ENCODE measurements at places on chromosomes 4 and X.

- DNase-seq: peak; percentile 36
These were observed 149.3 kb downstream of the SOWAHB start for GRCh38 chr4:76748649-76749048.

DNA sequence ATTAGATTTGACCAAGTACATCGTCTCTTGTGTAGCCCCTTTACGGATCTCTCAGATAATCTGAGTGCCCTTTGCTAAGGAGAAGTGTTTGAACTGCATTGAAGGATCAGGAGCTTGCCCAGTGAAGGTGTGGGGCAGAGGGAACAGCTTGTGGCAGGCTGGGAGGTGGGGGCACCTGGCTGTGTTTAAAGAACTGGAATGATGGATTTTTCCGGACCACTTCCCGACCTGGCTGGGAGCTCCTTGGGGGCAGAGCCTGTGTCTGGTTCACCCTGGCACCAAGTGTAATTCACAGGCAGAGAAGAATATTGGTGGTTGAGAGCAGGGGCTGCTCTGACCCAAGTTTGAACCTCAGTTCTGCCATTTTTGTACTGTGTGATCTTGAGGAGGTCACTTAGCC is 18.5 kb downstream of the TBC1D14 start:
- DNase-seq: no peak

DNA sequence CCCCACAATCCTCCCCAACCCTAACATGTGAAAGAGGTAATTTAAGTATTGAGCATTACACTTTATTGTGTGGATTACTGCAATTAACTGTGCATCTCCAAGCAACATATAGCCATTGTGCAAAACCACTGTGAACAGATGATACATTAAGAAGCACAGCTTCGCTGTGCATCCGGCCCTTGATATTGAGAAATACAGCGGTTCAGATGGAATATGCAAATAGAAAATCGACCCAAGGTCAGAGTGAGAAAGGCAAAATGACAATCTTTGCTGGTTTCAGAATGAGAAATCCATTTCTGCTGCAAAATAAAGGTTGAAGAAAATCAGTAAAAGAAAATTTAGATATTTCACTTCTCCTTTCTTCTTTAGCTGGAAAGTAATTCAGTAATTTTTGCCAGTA is 805.9 kb upstream of the GRID2 start:
- no peak for DNase-seq

- DNase-seq: no peak
These were observed 607.1 kb downstream of the PCDH18 start for GRCh38 chr4:136925203-136925602.

GRCh38 chr4:82975792-82976191 is 34.8 kb downstream of the LIN54 start:
- DNase-seq: no peak

DNA sequence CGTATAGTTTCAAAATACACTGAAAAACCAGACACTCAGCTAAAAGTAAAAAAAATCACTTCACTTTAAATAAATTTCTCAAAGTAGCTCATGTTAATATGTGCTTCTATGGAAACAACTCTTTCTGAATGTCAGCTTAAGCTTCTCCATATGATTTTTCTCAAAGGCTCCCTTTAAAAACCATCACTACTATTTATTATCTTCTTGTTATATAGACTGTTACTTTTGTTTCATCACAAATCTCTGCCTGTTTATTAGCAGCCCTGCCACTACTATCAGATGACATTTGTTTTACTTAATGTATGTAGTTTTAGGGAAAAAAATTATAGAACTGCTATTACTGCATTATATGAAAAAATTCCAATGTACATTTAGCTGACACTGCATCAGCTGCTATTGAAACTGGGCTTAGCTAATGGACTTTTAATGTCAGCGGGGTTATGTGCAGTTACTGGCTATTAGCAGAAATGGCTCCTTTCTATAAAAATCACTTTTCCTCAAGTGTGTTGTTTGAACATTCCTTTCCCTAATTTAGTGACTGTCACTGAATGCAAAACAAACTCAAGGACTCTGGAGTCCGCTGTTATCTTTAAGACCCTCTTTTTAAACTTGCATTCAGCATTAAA is 10.8 kb downstream of the UNC5C start:
- DNase-seq: no peak

GRCh38 chr4:66613591-66613990 is 931.7 kb downstream of the CENPC start:
- DNase-seq: no peak

- no peak for DNase-seq
These were observed 174.8 kb upstream of the GLRA2 start for GRCh38 chrX:14354521-14354920.

DNA sequence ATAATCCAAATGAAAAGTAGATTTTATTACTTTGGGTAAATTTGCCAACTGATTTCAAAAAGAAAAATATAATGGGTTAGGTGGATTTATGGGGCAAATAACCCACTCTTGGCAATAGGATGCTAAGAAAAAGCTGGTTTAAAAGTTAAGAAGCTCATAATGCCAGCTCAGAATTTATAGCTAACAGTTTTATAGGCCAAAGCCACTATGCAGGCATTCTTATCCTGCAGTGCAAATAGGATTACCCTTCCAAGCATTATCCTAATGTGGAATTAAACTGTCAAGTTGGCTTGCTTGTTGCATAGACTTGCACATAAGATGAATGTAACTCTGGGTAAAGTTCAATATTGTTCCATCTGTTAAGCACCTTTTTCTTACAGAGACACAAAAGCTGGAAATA is 703.0 kb downstream of the PCDH18 start:
- no peak for DNase-seq

DNA sequence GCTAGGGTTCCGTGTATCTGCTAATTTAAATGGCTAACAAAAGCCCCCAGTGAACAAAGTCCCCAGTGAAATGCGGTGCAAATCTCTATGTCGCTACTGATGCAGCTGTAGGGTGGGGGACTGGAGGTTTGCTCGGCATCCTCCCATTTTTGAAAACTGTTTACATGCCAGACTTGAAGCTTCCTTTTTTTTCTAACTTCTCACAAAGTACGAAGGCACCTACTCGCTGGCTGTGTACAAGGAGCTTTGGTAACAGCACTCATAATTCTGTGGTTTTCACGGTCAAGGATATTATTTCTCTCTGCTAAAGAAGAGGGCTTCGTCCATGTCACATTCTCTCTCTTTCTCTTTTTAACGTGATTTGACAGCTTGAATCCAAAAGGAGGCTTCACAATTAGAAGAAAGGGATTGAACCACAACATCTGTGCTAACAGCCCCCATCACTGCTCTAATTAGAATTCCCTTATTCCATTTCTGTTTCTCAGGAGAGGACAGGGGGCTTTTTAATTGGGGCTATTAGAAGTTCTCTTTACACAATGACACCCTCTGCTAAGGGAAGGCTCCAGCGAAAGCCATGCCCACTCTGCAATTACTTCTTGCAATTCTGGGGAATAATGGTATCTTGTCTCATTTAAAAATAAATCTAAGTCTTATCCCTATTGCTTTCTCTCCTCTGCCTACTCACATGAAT is 46.7 kb downstream of the TMEM156 start:
- no peak for DNase-seq

GRCh38 chrX:119477812-119478232 is 9.6 kb downstream of the SLC25A5 start:
- peak; percentile 59 for DNase-seq

GRCh38 chr4:71201057-71201456 is 137.8 kb upstream of the SLC4A4 start:
- no peak for DNase-seq

GRCh38 chr4:121448231-121448630 is 67.4 kb upstream of the QRFPR start:
- DNase-seq: no peak

- no peak for DNase-seq
These were observed 123.1 kb upstream of the BOD1L1 start for GRCh38 chr4:13750594-13750993.

DNA sequence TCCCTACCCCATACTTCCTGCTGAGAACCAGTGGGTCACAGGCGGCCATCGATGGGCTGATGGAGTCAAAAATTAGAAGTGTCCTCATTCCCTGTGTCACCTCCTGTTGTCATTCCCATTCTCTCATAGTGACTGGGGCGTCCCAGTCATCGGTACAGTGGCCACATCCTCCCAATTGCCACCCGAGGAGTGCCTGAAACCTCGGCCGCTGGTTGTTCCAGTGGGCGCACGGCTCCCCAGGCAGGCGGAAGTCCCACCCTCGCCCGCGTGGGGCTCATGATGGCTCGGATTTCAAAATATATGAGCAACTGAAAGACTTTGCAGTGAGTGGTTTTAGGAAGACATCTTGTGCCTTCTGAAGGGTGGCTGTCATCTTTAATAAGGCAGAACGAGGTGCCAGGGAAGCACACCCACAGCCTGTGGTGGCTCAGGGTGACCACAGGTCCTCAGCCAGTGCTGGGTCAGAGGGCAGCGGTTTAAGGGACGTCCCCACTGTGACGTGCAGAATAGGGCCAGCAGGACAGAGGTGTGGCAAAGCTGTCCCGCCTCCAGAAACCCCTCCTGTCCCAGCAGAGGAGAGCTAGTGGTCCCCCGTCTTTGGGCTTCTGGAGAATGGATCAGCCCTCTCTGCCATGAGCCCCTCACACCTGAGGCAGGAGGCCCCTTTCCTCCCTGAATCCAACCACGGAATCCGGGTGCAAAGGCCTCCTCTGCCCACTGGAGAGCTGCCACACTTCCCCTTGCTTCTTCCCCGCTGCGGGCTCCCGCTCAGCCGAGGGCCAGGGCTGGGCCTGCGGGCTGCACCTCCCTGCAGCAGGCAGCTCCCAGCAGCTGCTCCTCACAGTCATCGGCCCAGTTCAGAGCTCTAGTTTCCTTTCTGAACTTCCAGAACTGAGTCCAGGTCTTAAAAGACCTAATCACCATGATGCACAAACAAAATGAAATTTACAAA is 90.4 kb downstream of the ABLIM2 start:
- DNase-seq: no peak

- DNase-seq: no peak
These were observed 544.7 kb downstream of the NLGN4X start for GRCh38 chrX:5683996-5684395.

DNA sequence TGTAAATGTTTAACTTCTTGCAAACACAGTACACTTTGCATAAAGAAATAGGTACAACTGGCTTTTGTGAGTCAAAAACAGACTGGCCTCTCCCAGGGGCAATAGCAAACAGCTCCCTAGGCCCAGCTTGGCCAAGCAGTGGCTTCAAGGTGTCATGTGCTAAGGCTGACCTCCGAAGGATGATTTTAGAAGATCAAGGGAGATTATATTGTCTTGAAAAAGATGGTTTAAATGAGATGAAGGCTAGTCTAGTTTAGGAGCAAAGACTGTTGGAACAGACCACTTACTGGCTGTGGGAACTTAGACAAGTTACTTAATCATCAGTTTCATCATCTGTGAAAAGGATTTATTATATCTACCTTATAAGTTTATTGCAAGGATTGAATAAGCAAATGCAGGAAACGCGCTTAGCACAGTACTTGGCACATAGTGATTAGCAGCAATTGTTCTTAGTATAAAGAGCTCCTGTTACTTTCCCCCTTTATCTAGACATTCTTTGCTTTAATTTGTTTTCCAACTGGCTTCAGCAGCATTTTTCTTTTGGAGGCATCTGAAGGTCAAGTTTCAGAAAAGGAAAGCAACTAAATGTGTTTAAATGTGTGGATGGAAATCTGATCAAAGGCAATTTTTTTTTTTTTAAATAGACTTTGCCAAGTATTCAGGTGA is 17.2 kb downstream of the ANXA3 start:
- DNase-seq: no peak

DNA sequence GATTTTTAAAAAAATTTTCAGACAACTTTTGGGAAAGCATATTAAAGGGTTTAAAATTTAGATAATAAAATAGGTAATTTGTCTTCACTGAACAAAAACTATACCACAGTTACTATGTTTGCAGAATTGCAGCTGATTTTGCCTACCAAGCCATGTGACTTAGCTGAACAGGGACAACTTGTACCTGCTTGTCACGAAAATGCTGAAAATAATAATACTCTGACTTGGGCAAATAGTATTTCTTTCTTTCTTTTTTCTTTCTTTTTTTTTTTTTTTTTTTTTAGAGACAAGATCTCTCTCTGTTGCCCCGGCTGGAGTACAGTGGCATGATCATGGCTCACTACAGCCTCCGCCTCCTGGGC is 225.2 kb upstream of the PPP1R2C start:
- no peak for DNase-seq

DNA sequence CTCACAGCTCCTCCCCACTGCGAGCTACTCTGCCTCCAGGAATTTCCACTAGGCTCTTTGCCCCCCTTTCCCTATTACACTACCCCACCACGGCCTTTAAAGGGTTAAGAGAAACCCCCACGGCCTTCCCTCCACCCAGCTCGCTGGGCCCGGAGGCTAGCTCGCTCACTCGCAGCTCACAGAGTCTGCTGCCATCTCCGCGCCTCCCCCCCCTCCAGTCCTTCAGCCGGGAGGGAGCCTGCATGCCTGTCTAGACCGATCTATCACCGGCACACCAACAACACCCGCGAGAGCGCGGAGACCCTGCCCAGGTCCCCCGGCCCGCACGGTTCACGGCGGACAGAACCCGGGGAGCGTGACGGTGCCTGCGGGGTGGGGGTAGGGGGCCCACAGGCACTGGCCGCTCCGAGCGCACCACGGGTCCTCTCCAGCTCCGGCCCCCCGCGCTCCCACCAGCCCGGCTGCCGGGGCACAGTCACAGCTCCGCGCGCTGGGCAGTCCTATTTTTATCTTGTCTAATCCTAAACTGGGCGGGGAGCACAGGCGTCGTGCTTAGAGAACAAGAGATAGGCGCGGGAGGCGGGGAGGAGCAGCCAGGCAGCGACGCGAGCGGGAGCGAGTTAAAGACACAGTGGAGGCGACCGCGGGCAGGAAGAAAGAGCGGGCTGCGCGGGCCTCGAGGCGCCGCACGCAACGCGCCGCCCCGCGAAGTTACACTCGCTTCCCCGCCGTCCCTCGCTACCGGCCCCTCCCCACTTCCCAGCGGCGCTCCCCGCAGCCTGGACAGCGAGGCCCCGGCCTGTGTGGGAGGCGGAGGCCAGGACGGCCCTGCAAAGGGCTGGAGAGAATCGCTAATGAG is 3.5 kb downstream of the BCOR start:
- DNase-seq: no peak

DNA sequence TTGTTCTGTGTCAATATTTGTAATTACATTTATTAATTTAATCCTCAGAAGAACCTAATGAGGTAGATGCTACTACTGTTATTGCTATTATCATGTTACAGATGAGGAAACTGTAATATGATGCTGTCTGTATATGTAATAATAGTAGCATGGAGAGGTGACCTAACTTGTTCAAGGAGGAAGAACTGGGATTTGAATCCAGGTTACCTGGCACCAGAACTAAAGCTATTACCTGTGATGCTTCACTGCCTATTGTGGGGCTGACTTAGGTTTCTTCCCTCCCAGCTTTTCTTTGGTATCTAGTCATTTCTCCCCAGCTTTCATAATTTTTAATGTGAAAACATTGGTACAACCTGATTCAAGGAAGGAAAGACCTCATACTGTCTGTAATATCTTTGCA is 43.6 kb downstream of the RAPGEF2 start:
- DNase-seq: no peak

GRCh38 chr4:183185018-183185417 is 86.0 kb downstream of the WWC2 start:
- DNase-seq: no peak

DNA sequence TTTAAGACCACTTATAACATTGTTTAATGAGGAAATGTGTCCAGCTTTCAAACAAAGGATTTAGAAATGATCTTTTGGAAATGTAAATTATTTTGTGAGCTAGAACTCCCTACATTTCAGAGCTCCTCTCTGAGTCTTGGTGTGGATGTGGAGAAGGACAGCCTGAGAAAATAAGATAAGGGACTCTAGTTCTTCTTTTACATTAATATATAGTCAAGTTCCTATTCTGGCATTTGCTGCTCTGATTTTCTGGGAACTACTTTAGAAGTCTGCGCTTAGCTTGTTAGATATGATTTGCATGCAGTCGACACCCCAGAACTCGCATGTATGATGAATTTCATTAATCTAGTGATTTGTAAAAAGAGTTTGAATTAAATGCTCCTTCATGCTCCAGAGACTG is 45.5 kb downstream of the TSPAN7 start:
- no peak for DNase-seq

All from NCI-H460 (cell line).